ENCODE measurements at places on chromosomes 2 and 18. TPM values are rescaled to one million over a fixed set of nuclear protein-coding genes. Genes with fewer than 3 reads are reported as not detected.

The TBR1 gene
- total RNA-seq, result not detected

The GCG gene
- not detected for total RNA-seq

The VAMP8 gene
- 150 TPM for total RNA-seq

The CHMP3 gene
- 50.6 TPM for total RNA-seq

The COL5A2 gene
- total RNA-seq, result 33.1 TPM

The KIF3C gene
- 15.1 TPM for total RNA-seq

The LYPD1 gene
- not detected for total RNA-seq

The GPR35 gene
- 0.28 TPM for total RNA-seq

The SCG2 gene
- not detected for total RNA-seq

The KCNE4 gene
- total RNA-seq, result 0.35 TPM

The FRZB gene
- 0.21 TPM for total RNA-seq

The TMEM198 gene
- total RNA-seq, result 0.93 TPM

The HEATR5B gene
- 10.8 TPM for total RNA-seq

The GMPPA gene
- 24.4 TPM for total RNA-seq

The RNF103 gene
- 10.2 TPM for total RNA-seq

The IMP4 gene
- 139 TPM for total RNA-seq

The CYP27A1 gene
- 0.56 TPM for total RNA-seq

The CCDC148 gene
- total RNA-seq, result 0.14 TPM

The IER3IP1 gene
- 16.4 TPM for total RNA-seq

The CELF4 gene
- total RNA-seq, result not detected

The KCNF1 gene
- total RNA-seq, result 0.35 TPM

The NCKAP5 gene
- 1.8 TPM for total RNA-seq

The OSBPL1A gene
- 19.2 TPM for total RNA-seq

The ANKRD30B gene
- not detected for total RNA-seq

The UGT1A8 gene
- 0.37 TPM for total RNA-seq

The PTRHD1 gene
- total RNA-seq, result 29.8 TPM

The CREG2 gene
- 3.9 TPM for total RNA-seq

The NOL4 gene
- total RNA-seq, result not detected

The CD207 gene
- total RNA-seq, result not detected

The ITGB6 gene
- 58.6 TPM for total RNA-seq

The CRACDL gene
- 3.6 TPM for total RNA-seq

The GPR17 gene
- total RNA-seq, result not detected

The TAF4B gene
- 3.8 TPM for total RNA-seq

The CD8B2 gene
- total RNA-seq, result not detected

The GNLY gene
- not detected for total RNA-seq

The RGPD3 gene
- total RNA-seq, result 0.09 TPM

The GKN1 gene
- total RNA-seq, result not detected

The NT5DC4 gene
- total RNA-seq, result not detected

The SERPINB2 gene
- 205 TPM for total RNA-seq

The CDK5R2 gene
- not detected for total RNA-seq
